NCI-H1105 treated with DMSO at 0.1 percent for 48 hours (cell line): ENCODE measurements at places on chromosomes 5 and 9.

- no peak for DNase-seq
Observed at GRCh38 chr5:59661311-59661710, 232.2 kb downstream of the PDE4D start.

DNA sequence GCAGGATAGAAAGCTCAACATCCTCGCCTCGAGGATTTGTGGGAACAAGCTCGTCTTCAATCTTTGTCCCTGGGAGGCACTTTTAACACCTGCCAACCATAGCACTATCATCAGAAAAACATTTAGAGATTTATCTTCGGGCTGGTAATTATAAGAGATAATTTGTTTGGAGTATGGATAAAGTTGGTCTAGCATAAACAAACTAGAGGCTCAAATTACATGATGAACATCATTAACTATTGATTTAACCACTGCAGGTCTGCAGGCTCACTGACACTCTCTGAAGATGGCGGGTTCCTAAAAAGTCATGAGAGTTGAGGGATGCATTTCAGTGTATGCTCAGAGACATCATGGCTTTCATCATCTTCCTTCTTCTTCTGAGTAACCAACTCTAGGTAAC lies 25.8 kb upstream of the PCA3 start:
- DNase-seq, result peak; percentile 77

DNA sequence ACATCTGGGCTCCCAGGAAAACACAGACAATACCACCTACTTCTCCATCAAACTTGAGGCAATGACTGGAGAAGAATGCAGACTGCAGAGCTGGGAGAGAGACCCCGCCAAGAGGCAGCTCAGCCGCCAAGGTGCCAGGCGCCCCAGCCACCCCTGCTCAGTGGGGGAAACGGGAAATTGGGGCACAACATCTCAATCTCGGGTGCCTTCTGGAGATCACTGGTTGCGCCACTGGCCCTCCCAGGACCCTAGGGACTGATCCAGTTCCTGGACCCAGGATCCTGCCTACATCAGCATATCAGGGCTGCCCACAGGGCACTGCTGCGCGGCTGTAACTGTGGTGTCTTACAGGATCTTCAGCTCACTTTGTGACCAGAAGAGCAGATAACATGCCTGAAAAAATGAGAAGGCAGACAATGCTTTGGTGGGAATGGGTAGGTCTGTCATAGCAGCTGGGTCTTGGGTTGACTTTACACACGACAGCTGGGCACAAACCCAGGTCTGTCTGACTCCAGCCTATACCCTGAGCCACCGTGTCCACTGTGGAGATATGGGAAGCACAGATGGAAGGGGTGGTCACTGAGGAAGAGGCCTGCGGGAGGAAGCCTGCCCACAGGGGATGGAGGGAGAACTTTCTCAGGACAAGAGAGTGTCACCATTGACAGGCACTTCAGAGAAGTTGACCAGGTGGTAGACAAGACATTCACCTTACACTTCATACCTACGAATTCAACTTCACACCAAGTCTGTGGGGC lies 135.2 kb upstream of the RAPGEF1 start:
- DNase-seq, result no peak

DNA sequence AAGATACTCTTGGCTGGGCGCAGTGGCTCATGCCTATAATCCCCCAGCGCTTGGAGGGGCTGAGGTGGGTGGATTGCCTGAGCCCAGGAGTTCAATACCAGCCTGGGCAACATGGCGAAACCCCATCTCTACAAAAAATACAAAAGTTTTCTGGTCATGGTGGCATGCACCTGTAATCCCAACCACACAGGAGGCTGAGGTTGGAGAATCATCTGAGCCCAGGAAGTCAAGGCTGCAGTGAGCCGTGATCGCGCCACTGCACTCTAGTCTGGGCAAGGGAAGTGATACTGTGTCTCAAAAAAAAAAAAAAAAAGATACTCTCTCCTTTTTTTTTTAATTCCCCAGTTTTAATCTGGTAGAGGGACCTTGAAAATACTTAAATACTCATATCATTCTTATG lies 15.0 kb downstream of the ANKRD33B start:
- no peak for DNase-seq

DNA sequence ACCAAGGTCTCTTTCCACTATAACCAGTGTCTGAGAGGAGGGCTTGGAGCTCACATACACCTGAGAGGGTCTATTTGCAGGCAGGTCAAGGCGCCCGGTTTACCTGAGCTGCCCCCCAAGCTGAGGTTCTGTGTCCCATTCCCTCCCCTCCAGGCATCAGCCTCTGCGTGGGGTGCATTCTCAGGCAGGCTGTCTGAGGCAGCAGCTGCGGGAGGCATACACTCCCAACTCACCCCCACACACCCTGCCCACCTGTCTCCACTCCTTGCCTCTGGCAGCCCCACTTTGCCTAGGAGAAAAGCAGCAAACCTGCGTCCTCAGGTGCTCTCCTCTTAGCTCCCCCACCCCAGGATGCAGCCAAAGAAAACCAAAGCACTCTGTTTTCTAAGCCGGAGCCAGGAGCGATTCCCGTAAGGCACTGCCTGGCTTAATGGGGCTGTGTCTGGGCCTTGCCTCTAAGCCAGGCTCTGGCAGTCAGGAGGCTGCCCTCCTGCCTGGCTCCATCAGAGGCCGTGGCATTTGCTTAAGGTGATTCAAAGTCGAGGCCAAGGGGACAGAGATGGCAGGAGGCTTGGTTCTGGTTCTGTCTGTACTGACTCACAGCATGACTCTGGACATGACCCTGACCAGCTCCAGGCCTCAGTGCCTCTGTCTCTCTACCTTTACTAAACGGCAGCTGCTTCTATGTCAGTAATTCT lies 139.2 kb upstream of the TRIM32 start:
- no peak for DNase-seq

DNA sequence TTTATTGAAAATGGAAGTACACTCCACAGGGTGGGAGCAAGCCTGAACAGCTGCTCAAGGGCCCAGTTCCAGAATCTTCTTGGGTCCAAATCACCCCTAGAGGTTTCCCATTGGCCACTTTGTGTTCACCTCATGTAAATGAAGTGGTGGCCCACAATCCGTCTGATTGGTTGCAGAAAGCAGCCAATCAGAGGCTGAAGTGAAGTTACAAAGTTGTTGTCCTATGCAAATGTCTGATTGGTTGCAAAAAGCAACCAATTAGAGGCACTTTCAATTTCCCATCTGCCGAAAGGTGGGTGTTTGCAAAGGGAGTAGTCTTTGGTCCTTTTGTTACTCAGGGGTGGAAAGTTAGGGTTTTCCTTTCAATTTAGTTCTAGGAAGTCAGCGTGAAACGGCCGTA lies 8.8 kb downstream of the TMEM171 start:
- DNase-seq, result no peak

DNA sequence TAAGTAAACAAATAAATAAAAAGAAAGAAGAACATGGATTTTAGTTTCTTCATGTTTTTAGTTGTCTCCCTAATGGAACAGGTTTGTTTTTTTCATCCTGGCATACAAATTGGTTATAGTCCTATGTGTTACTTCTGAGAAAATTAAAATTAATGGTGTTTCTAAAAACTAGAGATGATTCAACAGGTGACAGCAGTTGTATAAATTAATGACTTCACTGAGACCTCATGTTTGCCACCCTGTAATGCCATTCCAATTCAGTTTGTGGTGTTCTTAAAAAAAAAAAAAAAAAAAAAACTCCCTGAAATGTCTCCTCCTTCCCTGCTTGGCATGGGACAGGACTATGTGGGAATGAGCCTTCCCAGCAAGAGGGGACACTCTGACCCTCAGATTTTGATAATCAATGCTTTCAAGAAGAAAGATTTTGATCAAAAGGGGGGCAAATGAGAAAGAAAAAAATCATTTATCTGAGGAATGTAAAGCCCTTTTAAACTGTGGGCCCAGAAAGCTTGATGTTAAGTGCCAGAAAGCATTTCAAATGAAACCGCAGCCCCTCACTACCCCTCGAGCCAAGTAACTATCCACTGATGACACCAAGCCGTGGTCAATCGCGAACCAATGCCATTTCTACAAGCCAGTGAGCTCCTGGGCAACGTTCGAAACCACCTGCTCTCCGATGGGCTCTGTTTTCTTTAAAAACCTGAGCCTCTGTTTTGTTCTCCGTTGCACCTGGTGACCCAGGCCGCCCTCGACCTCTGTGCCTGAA lies 941 bp downstream of the EXD3 start:
- DNase-seq, result no peak

DNA sequence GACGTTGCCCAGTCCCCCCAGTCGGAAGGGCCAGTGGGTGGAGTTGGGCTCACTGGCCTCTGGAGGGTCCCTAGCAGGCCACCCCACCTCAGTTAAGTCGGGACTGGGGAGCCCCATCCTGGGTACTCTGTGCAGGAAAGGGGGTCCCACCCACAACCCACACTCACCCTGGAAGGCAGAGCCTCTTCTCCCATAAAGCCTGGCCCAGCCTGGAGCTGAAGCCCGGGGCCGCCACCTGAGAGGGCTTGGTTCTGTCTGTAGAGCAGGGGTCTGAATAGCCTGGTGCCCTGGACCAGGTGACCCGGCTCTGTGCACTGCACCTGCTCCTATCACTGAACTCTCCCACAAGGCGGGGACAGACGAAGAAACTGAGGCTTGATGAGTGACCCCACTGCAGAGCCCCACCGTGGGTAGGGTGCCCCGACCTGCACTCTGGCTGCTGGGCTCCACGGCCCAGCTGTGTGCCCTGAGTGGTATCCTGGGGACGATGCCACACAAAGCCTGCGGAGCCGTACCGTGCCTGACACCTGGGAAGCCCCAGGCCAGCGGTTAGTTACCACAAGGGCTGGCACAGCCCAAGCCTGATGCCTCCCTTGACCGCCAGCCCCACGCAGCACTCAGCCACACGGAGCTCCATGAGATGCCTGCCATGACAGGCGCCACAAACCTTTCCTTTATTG lies 7.3 kb downstream of the PTGES2 start:
- no peak for DNase-seq

GRCh38 chr5:134131578-134132350 lies 17.3 kb downstream of the TCF7 start:
- no peak for DNase-seq

- DNase-seq, result no peak
Observed at GRCh38 chr5:172007175-172008110, 1.0 kb upstream of the FBXW11 start.

DNA sequence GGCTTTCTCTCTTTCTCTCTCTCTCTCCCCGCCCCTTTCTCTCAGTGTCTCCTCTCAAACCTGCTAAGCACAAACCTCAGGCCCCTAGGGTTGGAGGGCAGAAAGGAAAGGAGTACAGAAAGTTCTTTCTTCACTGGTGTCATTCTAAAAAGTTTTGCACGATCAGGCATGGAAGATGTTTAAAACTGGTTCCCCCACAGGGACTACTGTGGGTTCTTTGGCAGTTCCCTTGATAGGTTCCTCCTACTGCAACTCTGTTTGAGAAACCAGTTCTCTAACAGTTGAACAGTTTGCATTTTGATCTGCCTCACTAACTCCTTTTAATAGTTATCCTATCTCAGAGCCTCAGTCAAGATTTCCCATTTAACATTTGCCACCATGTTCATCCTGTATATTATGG lies 82.9 kb downstream of the CDO1 start:
- no peak for DNase-seq

GRCh38 chr5:87109746-87110145 lies 157.9 kb upstream of the RASA1 start:
- no peak for DNase-seq

- DNase-seq, result no peak
Observed at GRCh38 chr5:151212406-151212798, 11.5 kb downstream of the CCDC69 start.

GRCh38 chr5:7897014-7897600 lies 28.2 kb downstream of the MTRR start:
- DNase-seq, result peak; percentile 10

GRCh38 chr9:115951977-115952376 lies 201.6 kb upstream of the PAPPA start:
- DNase-seq, result no peak

GRCh38 chr5:122151640-122152039 lies 22.3 kb downstream of the ZNF474 start:
- no peak for DNase-seq

DNA sequence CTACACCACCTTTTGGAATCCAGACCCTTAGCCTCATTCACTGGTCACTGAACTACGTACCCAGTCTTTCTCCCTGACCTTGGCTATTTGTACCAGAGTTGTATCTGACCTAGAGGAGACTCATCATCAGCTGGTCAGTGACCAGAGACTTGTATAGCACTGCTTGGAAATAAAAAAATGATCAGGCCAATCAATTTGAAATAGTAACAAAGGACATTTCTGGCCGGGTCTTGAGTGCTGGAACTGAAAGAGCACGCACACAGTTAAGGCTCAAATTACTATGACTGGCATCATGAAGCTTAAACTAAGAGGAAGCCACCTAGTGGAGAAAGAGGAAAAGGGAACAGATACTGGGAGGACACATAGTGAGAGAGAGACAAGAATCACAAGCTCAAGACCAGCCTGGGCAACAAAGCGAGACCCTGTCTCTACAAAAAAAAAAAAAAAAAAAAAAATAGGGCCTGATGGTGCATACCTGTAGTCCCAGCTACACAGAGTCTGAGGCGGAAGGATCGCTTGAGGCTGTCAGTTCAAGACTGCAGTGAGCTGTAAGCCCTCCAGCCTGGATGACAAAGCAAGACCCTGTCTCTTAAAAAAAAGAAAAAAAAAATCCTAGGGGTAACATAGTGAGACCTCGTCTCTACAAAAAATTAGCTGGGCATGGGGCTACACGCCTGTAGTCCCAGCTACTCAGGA lies 12.8 kb upstream of the SRP19 start:
- DNase-seq, result peak; percentile 49

DNA sequence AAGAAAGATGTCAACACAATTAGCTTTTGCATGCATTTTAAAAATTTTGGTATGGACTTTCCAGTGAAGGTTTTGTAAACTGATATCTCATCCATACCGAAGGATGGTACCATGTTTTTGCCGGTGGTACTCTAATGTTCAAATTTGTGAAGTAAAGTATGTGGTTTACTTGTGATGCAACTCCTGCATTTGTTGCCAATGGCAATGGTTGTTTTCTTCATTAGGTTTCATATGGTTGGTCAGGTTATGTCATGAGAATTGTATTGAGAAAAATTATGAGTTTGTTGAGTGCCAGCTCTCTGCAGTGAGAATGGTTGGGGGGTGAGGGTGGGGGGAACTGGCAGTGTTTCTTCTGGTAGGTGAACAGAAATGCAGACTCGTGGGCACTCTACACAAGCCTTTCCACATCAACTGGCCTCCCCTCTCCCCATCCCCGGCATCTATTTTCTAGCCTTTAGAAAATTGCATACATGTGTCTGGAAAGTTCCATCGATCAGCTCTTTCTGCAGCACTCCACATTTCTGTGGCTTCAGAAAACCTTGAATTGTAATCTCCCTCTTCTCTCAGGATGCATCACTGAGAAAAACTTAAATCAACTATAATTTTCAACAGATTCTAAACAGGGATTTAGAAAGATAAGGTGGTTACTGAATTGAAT lies 107.7 kb downstream of the PDE4D start:
- DNase-seq, result no peak
